ENCODE measurements at places on chromosomes 6 and 20.
A peak's percentile ranks its signal among the peaks of the same experiment; 100 is the strongest.

- no peak for DNase-seq
Measured at GRCh38 chr6:125843593-125843992, 52.8 kb downstream of the NCOA7 start.

DNA sequence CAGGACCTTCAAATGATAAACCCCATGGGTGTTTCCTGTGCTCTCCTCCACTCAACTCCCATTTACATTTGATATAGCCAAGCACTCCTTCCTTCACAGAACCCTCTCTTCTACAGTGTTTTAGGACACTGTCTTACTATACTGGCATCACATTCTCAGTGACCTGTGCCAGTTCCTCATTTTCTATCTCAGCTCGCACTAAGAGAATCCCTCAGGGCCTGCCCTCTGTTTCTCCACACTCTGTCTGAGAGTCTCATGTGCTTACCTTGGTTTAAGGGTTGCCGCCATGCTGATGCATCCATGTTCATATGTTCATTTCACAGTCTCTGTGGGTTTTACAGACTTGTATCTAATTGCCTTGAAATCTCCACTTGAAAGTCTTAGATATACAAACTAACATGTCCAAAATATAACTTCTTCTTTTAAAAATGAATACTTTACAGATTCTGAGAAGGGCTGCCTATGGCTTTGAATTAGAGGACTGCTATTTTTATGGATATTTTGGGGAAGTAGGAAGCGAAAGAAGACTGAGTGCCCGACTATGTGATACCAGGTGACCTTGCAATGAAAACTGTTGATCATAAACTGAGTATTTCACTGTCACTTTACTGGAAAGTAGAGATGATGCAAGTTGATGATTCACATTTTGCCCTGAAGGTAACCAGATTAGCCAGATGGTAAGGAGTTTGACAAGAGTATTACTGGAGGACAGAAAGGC, 153.1 kb upstream of the SIM1 start:
- DNase-seq, result peak; percentile 8

- no peak for DNase-seq
Measured at GRCh38 chr20:60403105-60403741, 445.0 kb downstream of the CDH26 start.

GRCh38 chr6:124254941-124255685, 451.4 kb downstream of the NKAIN2 start:
- DNase-seq, result no peak

DNA sequence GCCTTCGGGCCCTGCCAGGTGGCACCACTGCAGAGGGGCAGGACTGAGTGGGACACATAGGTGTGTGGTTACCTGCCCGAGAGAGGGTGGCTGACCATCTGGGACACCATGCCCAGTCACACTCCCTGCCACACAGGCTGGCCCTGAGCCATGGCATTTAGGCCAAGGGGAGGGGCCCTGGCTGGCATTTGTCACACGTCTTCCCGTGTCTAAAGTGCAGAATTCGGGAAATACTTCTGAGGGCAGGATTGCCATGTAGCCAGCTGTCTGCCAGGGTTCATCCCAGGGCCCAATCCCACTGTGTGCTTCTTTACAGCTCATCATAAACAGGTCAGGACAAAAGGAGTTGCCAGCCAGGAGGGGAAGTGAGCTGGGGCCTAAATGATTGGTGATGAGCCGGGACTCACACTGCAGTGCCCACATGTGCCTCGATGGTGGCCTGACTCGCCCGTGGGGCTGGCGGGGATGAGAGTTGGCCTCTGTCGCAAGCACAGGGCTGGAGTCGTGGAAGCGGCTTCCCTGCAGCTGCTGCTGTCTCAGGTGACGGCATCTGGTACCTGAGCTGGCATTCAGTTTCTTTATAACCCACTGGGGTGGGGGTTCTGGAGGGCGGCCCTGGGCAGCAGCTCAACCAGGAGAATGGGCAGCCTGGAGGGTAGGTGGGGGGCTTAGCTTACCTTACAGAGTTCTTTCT, 5.9 kb upstream of the UNC93A start:
- no peak for DNase-seq

- no peak for DNase-seq
Measured at GRCh38 chr6:138956244-138956924, 31.7 kb downstream of the REPS1 start.

DNA sequence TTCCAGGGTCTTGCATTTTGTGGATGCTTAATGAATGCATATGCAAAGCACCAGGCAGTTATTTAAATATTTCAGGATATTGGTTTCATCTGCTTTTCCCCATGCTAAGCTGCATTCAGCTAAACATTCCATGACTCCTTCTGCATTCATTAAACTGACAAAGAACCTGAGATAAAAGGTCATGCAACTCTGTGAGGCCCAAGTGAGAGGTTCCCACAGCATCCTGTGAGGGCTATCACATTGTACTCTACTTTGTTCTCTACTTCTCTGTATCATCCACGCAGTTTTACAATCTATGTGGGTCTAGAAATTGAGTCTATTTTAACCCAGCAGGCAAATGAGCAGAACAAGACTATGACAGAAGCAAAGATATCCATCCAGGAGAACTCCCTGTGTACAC, 86.4 kb upstream of the PRSS16 start:
- no peak for DNase-seq

DNA sequence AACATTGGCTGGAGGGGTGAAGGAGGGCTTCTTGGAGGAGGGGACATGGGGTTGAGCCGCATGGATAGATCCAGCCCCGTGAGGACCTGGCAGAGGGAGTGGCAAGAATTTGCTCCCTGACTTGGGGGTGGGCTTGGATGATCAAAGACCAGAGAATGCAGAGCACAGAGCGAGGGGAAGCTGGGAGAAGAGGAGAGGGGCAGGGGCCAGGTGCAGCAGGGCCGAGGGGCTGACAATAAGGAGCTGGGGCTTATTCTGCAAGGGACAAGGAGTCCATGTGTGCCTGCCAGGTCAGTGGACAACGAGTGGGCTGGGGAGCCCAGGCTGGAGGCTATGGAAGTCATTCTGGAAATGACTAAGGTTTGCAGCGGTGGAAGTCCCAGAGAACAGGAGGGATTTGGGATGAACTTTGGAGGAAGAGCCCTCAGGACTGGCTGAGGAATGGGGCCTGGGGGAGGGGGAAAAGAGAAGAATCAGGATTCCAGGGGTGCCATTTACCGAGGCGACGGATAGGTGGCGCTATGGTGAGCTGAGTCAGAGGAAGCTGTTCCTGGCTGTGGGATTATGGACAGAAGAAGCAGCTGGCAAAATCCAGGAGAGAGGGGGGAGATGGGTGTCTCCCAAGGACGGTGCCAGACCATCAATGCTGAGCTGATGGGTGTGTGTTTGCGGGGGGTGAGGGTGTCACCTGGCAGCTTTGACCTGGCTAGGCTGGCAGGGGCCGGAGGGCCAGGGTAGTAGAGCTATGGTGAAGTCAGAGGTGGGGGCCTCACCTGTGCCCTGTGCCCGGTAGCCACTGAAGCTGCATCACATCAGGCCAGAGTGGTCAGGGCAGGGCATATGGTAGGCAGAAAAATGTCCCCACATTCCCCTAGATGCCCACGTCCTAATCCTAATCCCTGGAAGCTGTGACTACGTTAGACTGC, 7.8 kb downstream of the KCNG1 start:
- DNase-seq, result peak; percentile 37

- DNase-seq, result no peak
Measured at GRCh38 chr20:33507461-33507860, 17.6 kb downstream of the CBFA2T2 start.

GRCh38 chr20:60008130-60008808, 50.0 kb downstream of the CDH26 start:
- DNase-seq, result no peak

GRCh38 chr6:24064106-24064505, 61.9 kb upstream of the NRSN1 start:
- peak; percentile 7 for DNase-seq

GRCh38 chr6:90393232-90393884, 96.7 kb upstream of the BACH2 start:
- DNase-seq, result peak; percentile 27
